Mammary epithelial cell (primary cell): ENCODE measurements at places on chromosomes 1 and 21. TPM values are rescaled to one million over a fixed set of nuclear protein-coding genes. Genes with fewer than 3 reads are reported as not detected.

OLIG2 gene
- polyA plus RNA-seq: not detected

NBPF6 gene
- polyA plus RNA-seq: not detected

GJA5 gene
- 27.4 TPM for polyA plus RNA-seq

SPRR5 gene
- polyA plus RNA-seq: not detected

OR2T33 gene
- polyA plus RNA-seq: not detected

SPRR4 gene
- polyA plus RNA-seq: 0.11 TPM

OR2T12 gene
- polyA plus RNA-seq: not detected

RIT1 gene
- 22.1 TPM for polyA plus RNA-seq

CLDN17 gene
- not detected for polyA plus RNA-seq

NOTCH2 gene
- polyA plus RNA-seq: 46.0 TPM

LIN28A gene
- polyA plus RNA-seq: 0.02 TPM

SFN gene
- 2,641 TPM for polyA plus RNA-seq

SPRR2A gene
- polyA plus RNA-seq: 0.42 TPM

ST6GALNAC3 gene
- polyA plus RNA-seq: 0.03 TPM

BMP8A gene
- not detected for polyA plus RNA-seq

CGN gene
- polyA plus RNA-seq: 1.1 TPM

DMRTA2 gene
- not detected for polyA plus RNA-seq

AJAP1 gene
- 3.0 TPM for polyA plus RNA-seq

CBR3 gene
- 6.5 TPM for polyA plus RNA-seq
